Activated CD4-positive, alpha-beta T cell treated with anti-CD3 and anti-CD28 coated beads for 36 hours (primary cell): ENCODE measurements at places on chromosomes 16 and 17. TPM values are rescaled to one million over a fixed set of nuclear protein-coding genes. Genes with fewer than 3 reads are reported as not detected.

Gene TBC1D3
- total RNA-seq, result not detected

Gene CA5A
- not detected for total RNA-seq

Gene CD79B
- total RNA-seq, result 19.8 TPM

Gene SLC46A1
- total RNA-seq, result 4.0 TPM

Gene SERPINF2
- 0.12 TPM for total RNA-seq

Gene EPX
- total RNA-seq, result not detected

Gene SPIRE2
- 1.5 TPM for total RNA-seq

Gene CCL8
- total RNA-seq, result not detected

Gene SMARCD2
- total RNA-seq, result 101 TPM

Gene BMERB1
- total RNA-seq, result 11.6 TPM

Gene APRT
- total RNA-seq, result 179 TPM

Gene RND2
- 0.16 TPM for total RNA-seq
